ENCODE measurements at places on chromosomes 7 and 10.

DNA sequence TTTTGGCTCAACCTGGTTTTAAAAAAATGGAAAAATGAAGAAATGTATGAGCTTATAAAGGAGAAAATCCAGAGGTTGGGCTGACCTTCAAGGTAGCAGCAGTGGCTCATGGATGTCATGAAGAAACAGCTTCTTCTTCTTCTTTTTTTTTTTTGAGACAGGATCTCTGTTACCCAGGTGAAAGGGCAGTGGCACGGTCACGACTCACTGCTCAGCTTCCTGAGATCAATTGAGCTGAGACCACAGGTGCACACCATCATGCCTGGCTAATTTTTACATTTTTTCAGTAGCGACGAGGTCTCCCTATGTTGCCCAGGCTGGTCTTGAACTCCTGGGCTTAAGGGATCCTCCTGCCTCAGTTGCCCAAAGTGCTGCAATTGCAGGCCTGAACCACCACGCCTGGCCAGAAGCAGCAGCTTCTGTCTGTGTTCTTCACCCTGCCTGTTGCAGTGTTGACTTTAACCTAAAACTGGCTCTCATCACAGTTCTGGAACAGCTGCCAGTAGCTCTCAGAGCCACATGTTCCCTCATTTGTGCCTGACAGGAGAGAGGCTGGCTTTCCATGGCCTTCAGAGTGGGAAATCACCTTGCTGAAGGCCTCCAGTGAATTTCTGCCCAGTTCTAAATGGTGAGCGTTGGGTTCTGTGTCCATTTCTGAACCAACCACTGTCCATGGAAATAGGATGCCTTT lies 117.7 kb downstream of the PFKFB3 start:
- DNase-seq: no peak

- no peak for DNase-seq
Measured at GRCh38 chr7:99456288-99456687, 9.7 kb downstream of the ATP5MF start.

DNA sequence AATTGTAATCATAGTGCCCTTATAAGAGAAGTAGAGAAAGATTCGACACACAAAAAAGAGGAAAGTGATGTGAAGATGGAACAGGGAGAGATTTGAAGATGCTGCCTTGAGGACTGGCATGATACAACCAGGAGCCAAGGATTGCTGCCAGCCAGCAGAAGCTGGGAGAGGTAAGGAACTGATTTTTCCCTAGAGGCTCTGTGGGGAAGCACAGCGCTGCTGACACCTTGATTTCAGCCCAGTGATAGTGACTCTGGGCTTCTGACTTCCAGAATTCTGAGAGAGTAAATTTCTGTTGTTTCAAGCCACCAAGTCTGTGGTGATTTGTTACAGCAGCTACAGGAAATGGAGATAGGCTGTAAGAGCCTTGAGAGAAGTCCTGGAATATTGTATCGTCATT lies 98.2 kb downstream of the RAB11FIP2 start:
- no peak for DNase-seq

DNA sequence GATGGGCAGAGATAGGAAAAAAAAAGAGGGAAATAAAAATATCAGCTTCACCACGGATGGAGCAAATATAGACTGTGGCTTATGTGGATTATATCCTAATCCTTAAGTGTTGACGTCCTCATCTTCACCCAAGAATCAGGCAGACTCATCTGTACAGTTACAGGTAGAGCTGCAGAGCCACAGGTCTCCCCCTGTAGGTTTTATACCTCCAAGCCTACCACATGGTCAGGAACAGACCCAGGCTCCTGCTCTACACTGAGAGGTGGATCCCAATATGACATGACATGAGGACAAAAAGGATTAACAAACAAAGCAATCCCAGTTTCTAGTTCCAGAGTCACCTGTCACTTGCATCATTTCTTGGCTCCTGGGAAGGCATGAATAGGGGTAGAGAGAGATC lies 400.8 kb downstream of the SEMA3D start:
- no peak for DNase-seq

DNA sequence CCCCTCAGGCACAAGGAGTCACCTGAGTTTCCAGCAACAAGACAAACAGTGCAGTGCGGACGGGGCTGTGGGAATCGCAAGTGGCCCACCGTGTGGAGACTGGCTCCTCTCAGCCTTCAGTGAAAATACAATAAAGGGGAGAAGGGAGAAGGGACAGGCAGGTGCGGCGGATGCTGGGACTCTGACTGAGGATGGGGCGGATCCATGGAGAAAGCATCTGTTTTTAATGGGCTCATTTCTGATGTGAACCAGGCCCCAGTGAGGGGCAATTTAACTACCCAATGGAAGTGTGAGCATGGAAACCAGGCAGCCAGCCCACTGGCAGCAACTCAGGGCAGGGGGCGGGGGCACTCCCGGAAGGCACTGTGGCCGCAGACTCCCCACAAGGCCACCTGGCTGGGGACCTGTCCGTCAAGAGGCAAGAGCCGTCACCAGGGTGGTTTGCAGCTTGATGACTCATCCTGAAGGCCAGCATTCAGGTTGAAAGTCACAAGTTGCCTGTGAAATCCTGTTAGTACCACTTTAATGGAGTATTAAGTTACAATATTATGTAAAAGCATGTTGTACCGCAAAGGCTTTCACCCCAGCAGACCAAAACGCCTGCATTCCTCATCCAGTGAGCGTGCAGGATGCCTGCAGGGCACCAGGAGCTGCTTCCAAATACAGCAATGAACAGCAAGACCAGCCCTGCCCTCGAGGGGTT lies 476.4 kb downstream of the PTPRN2 start:
- DNase-seq: no peak

- no peak for DNase-seq
Measured at GRCh38 chr7:74338366-74339108, 49.3 kb downstream of the CLIP2 start.
